ENCODE measurements at places on chromosomes 3 and 15.
A peak's percentile ranks its signal among the peaks of the same experiment; 100 is the strongest.

DNA sequence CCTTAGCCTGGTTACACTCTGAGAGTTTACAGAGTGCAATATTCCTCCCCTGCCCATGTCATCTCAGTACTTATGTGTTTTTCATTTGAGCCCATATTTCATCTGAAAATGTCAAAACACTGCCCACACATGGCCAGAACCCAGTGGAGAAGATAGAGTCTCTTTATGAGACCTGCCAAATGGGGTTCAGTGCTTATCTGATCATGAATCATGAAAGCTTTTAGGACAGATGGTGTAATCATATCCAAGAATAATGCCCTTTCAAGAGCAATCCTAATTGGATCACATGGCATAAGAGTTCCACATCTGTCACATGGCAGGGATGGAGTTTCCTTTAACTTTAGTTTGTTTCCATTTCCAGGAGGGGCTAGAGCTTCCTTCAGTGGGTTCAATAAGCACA lies 77.2 kb upstream of the AGBL1 start:
- peak; percentile 11 for DNase-seq

DNA sequence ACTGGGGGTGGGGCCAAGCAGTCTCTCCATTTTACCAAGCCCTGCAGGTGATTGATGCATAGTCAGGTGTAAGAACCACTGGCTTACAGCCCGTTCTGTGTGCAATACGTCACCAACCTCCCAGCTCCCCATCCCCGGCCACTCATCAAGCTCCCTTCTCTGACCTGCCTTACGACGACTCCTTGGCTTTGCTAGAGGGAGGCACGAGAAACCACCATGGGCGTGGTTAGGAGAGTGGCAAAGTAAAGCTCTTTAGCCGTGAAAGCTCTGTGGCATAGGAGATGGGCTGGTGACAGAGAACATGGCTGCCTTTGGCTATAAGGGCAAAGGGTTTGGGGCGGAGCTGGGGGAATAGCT lies 109.1 kb downstream of the BDH1 start:
- DNase-seq = no peak

GRCh38 chr3:56269755-56270535 lies 198.3 kb downstream of the ERC2 start:
- DNase-seq = no peak

- DNase-seq = no peak
Measured at GRCh38 chr3:52272831-52273230, 5.6 kb downstream of the WDR82 start.

DNA sequence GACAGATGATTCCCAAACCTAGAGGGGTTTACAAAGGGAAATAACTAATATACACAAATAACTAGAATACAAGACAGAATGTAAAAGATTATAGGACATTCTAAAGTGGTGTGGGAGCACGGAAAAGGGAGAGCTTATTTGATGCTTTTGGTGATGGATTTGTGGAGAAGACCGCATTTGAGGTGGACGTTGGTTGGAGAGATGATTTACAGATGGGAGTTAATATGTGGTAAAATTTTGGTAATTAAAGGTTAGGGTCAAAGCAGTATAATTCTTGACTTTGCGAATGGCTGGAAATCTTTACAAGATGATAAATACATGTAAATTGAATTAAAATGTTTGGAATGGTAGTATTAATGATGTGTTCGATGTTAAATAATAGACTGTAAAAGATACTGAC lies 1.2 kb downstream of the KNL1 start:
- DNase-seq = no peak

GRCh38 chr3:183033746-183034145 lies 53.4 kb upstream of the DCUN1D1 start:
- DNase-seq = no peak

DNA sequence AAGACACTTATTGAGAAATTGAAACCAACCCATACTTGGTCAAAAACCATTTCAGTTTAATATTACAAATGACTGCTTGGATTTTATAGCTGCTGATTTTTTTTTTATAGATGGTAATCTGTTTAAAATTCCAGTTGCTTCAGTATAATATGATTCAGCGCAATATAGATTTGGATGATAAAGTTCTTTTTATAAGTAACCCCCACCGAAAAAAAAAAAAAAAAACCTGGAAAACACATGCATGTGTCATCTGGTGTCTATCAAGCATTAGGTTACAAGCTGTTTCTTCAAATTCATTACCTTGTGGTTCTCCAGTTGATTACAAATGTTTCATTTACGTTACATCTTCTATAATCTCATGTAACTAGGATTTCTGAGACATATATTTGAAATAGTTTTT lies 356.6 kb upstream of the ROBO2 start:
- DNase-seq = no peak

- no peak for DNase-seq
Measured at GRCh38 chr15:68427963-68428362, 4.0 kb downstream of the ITGA11 start.

GRCh38 chr15:49964061-49964460 lies 155.0 kb downstream of the ATP8B4 start:
- no peak for DNase-seq

- no peak for DNase-seq
Measured at GRCh38 chr3:154235330-154235729, 89.0 kb downstream of the DHX36 start.

DNA sequence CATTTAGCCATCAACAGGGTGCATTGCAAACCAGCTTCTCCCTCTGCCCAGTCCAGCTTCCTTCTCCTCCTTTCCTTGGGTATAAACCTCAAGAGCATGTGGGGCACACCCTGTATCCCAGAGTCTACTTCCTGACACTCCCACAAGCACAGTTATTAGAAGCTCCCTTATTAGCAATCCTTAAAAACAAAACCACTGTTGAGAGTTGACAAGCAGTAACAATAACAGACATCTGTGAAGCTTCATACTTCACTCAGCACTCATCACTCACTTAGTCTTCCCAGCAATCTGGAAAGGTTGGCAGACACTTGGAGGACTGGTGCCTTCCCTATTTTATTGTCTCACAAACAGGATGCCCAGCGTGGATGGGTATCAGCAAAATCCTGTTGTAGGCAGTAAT lies 155.5 kb upstream of the PROK2 start:
- DNase-seq = no peak

DNA sequence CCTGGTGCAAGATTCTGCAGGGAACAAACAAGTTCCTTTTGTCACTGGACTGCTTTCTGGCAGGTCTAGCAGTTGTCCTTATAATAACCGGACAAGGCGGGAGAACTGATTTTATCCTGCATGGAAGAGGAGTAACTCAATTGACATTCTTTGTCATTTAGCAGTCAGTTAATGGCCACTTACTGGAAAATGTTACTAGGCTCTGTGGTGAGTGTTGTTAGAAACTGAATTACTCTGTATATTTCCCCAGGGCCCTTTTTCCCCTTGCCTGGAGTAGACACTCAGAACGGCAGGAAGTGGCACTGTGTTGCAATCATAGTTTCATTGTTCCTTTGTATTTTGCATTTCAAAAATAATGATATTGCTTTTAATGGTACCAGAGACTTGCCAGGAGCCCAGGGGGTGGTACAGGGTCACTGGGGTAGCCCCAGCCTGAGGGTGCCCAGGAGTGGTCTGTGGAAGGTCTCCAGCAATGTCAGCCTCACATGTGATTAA lies 318.6 kb upstream of the LRRFIP2 start:
- no peak for DNase-seq

GRCh38 chr15:39414201-39414600 lies 166.7 kb upstream of the THBS1 start:
- DNase-seq = no peak

DNA sequence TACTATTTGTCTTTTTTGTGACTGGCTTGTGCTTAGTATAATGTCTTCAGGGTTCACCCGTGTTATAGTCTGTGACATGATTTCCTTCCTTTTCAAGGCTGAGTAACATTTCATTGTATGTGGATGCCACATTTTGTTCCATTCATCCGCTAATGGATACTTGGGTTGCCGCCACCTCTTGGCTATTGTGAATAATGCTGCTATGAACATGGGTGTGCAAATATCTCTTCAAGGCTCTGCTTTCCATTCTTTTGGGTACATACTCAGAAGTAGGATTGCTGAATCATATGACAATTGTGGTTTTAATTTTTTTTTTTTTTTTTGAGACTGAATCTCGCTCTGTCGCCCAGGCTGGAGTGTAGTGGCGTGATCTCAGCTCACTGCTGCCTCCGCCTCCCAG lies 15.4 kb downstream of the CRTC3 start:
- no peak for DNase-seq

- no peak for DNase-seq
Measured at GRCh38 chr15:48992096-48992495, 28.4 kb upstream of the SHC4 start.

DNA sequence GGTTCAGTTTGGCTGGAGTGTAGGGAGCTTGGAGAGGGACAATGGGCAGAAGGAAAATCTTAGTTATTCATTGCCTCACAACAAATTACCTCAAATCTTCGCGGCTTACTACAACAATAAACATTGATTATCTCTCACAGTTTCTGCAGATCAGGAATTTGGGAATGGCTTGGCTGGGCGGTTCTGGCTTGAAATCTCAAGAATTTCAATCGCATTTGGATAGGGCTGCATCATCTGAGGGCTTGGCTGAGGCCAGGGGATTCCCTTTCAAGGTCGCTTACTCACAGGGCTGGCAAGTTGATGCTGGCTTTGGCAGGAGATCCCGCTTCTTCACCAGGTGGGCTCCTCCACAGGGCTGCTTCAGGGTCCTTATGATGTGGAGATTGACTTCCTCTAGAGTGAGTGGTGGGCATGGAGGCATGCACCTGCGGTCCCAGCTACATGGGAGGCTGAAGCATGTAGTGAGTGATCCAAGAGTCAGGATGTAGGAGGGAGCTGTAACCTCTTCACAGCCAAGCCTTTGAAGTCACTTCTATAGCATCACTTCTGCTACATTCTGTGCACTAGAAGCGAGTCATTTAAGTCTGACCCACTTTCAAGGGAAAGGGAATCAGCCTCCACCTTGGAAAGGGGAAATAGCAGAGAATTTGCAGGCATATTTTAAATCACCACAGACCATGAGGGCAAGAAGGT lies 63.1 kb downstream of the CDC25A start:
- DNase-seq = no peak

GRCh38 chr3:37397396-37397795 lies 223.0 kb upstream of the LRRFIP2 start:
- no peak for DNase-seq

DNA sequence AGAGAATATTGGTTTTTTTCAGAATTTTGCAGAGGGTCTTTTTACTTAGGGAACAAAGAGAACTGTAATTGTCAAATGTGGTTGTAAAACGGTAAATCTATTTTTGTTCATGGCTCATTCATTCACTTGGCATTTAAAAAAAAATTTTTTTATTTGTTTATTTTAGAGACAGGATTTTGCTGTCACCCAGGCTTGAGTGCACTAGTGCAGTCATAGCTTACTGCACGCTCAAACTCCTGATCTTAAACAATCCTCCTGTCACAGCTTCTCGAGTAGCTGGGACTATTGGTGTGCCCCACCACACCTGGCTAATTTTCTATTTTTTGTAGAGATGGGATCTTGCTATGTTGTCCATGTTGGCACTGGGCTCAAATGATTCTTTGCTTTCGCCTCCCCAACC lies 301.8 kb downstream of the LPP start:
- no peak for DNase-seq

- DNase-seq = no peak
Measured at GRCh38 chr15:39157882-39158281, 423.0 kb upstream of the THBS1 start.

DNA sequence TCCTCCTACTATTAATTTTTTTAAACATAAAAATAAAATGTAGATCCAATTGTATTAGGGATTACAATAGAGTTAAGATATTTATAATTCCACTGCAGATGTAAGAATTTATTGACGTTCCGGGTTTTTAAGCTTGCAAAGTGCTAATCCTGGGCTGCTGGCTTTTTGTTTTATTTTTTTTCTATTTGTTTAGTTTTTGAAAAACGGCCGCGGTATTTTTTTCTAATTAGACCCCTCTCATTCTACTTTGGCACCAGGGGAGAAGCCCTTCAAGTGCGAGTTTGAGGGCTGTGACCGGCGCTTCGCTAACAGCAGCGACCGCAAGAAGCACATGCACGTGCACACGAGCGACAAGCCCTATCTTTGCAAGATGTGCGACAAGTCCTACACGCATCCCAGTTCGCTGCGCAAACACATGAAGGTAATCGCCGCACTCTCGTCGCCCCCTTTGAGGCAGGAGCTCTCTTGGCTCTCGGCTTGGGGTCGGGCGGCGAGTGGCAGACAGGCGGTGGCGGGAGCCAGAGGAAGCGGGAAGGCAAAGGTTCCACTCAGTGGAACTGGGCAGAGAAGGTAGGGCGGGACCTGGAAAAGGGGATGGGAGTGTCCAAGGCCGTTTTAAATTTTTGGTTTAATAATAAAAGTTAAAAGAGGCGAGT lies 3.2 kb downstream of the ZIC1 start:
- no peak for DNase-seq

GRCh38 chr3:53044711-53045517 lies 959 bp downstream of the SFMBT1 start:
- no peak for DNase-seq

DNA sequence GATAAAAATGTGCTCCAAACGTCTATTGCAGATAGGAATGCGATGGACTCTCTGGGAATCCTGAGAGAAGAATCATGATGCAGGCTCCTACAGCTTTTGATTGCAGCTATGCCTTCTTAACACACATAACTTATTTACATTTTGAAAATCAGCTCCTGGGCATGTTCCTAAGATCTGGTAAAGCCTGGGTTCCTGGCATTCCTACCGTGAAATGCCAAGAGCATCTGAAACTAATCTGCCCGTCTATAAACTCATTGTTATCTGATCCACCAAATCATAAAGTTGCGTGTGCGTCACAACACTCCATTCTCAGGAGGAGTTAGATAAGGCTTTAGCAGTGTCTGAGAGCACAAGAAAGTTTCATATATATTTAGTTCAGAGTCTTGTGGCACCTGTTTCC lies 79.0 kb upstream of the VGLL3 start:
- DNase-seq = no peak

GRCh38 chr3:101249522-101249921 lies 70.9 kb downstream of the IMPG2 start:
- no peak for DNase-seq

GRCh38 chr3:159989973-159990846 lies 1.6 kb downstream of the IL12A start:
- no peak for DNase-seq

DNA sequence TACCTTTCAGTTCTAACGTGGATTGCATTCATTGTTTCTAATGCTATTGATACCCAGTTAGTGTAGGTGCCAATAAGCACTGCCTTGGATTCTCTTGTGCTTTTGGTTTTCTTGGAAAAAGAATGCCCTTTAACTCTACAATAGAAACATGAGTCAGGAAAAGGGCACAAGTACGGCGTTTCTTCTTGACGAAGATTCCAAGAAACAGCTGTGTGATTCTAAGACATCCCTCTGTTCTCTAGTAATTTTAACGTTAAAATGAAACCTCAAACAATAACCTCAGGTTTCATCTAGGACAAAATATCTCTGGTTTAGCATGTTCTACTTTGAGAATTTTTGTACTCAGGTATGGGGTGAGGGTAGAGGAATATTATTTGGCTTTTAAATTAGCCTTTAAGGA lies 540.5 kb upstream of the ATP11B start:
- no peak for DNase-seq

DNA sequence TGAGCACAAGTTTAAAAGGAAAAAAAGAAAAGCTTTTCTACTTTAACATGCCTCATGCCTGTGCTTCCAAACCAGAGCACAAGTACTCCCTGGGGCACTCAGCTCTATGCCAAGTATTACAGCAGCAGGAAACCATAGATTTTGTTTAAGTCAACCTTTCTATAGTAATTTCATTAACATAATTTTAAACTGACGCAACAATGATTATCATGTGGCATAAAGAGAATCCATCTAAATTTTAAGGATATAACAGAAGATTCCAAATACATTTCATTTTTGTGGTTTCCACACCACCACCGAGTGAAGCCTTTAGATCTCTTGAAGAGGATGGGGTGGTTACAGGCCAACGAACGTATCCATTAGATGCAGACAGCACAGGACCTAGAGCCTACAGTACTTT lies 112.1 kb downstream of the TNIK start:
- DNase-seq = no peak
